ENCODE measurements at places on chromosomes 7 and 10.

GRCh38 chr7:122637784-122638183 lies 61.1 kb downstream of the RNF133 start:
- no peak for DNase-seq

GRCh38 chr7:11749629-11750028 lies 82.4 kb downstream of the THSD7A start:
- no peak for DNase-seq

GRCh38 chr7:35596061-35596460 lies 98.9 kb downstream of the HERPUD2 start:
- DNase-seq, result no peak

DNA sequence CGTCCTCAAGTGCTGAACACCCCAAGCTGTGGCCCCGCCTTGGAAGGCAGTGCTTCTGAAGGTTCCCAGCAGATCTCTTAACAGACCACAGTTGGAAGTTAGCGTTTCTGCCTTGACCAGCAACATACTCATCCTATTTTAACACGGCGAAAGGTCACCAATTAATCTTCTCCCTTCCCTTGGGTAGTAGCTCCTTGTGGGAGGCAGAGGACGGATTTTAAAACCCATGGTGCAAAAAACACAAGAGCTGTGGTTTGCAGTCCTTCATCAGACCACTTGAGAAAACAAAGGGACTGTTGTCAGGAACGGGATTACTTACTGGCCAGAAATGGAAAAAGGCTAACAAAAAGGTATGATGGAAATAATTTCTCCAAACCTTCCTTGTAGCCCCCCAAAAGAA lies 87.3 kb downstream of the BEND7 start:
- no peak for DNase-seq

GRCh38 chr10:60977161-60978122 lies 33.5 kb upstream of the RHOBTB1 start:
- no peak for DNase-seq

- DNase-seq, result no peak
Observed at GRCh38 chr10:84335516-84335915, 7.1 kb downstream of the CCSER2 start.

DNA sequence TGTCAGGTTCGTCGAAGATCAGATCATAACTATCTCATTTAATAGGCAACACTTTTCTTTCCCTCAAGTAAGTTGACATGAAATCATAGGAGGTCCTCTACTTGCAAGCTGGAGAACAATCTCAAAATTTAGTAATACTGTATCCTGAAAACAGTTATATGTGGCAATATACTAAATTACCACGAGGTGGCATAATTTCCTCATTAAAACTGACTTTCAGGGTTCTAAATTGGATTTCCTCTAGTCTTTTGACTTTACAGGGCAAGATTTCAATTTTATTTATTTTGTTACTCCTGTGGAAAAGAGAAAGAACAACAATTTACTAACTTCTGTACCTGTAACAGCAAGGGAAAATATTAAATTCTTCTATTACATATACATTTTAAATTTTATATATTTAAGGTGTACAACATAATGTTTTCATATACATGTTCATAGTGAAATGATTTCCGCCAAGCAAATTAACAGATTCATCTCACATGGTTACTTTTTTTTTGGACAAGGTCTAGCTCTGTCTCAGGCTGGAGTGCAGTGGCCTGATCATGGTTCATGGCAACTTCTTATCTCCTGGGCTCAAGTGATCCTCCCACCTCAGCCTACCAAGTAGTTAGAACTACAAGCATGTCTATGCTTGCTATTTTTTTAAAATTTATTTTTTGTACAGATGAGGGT lies 53.4 kb upstream of the CYP2C18 start:
- no peak for DNase-seq

- no peak for DNase-seq
Observed at GRCh38 chr10:133618851-133619250, 7.7 kb downstream of the FRG2B start.

GRCh38 chr10:8049045-8049864 lies 5.2 kb upstream of the GATA3 start:
- peak; percentile 43 for DNase-seq

- DNase-seq, result no peak
Observed at GRCh38 chr7:90222811-90223725, 11.5 kb downstream of the STEAP2 start.

GRCh38 chr10:126278851-126279250 lies 109.4 kb downstream of the ADAM12 start:
- no peak for DNase-seq

GRCh38 chr7:67843615-67844014 lies 847.0 kb downstream of the TYW1 start:
- no peak for DNase-seq

DNA sequence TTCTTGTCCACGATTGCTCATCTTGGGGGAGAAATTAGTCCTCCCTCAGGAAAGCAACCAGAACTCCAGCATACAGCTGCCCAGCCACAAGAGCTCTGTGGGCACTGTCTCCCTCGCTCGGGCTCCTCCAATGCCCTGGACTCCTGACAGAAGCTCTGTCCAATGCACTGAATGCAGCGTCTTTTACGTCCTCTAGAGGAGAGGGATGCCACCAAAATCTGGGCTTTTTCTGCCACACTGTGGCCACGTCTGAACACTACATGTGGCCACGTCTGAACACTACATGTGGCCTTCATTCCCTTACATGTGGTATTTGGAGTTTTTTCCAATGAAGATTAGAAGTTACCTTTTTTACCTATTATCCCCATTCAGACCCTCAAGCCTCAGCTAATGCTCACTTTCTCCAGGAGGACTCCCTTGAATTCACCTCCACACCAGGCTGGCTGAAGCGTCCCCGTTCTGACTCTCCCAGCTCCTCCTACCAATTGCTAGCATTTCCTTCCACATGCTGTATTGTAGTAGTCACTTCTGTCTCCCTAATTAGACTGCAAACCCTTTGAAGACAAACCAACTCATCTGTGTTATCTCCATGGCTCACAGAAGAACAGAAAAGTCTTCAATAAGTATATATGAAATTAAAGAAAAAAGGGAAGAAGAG lies 134.3 kb upstream of the PDE1C start:
- no peak for DNase-seq

DNA sequence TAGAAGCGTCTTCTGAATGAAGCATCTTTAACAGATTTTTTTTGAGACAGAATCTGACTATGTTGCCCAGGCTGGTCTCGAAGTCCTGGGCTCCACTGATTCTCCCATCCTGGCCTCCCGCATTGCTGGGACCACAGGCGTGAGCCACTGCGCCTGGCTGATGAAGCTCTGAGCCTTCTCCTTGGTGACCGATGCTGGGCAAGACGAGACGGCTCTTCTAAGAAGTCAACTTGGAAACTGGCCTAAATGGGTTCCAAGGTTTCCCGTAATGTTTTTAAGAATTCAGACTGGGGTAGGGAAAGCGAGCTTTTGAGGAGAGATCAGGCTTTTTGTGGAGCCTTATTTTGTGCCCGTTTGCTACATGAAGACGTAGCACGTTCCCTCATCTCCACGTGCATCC lies 224.5 kb downstream of the ZMYND11 start:
- DNase-seq, result no peak

DNA sequence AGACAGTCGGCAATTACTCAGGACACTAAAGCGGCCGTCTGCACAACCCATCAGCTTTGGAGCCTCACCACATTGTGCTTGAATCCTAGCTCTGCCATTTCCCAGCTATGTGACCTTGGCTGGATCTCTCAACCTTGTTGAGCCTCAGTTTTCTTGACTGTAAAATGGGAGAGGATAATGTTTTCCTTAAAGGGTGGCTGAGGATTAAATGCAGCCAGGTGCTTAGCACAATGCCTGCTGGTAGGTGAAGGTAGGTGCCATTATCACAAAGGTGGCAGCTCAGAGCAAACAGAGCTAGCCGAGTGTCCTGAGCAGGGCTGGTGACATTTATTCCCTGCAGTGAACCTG lies 508.5 kb upstream of the ZMIZ1 start:
- DNase-seq, result no peak

- no peak for DNase-seq
Observed at GRCh38 chr10:876438-876837, 55.1 kb downstream of the LARP4B start.

DNA sequence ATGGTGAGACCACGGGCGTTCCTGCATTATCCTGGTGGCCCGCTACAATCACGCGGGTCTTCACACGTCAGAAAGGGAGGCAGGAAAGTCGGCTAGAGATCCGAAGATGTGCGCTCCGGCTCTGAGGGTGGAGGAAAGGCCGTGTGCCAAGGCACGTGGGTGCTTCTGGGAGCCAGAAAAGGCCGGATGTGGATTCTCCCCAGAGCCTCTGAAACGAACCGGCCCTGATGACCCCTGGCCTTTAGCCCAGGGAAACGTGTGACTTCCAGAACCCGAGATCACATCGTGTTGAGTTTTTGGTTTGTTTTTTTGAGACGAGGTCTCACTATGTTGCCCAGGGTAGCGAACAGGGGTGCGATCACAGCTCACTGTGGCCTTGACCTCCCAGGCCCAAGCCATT lies 244.2 kb downstream of the ELFN1 start:
- DNase-seq, result no peak

DNA sequence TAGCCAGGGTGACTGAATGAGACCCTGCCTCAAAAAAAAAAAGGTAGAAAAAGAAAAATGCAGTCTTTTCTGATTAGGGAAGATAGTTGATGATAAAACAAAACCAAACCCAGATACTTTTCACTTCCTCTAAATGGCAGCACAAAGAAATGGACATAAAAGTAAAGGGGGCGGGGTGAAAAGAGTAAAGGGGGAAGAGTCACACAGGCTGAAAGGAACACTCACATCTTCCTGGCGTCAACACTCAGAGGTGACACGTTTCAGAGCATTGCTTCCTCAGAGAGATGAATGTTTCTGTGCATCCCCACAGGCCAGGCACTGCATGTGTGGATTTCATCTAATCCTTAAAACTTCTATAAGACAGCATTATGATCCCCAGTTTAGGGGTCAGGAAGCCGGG lies 81.2 kb downstream of the HIPK2 start:
- no peak for DNase-seq

Measured in stimulated activated naive CD8-positive, alpha-beta T cell treated with anti-CD3 and anti-CD28 coated beads, Interleukin-15, amount 100 ng/mL, for 72 hours (primary cell).